ENCODE measurements at places on chromosomes 16 and 17.

- DNase-seq: no peak
Observed at GRCh38 chr17:34413443-34414119, 50.5 kb upstream of the CCL1 start.

- DNase-seq: peak; percentile 79
Observed at GRCh38 chr17:40699371-40699770, 4.2 kb downstream of the KRT24 start.

DNA sequence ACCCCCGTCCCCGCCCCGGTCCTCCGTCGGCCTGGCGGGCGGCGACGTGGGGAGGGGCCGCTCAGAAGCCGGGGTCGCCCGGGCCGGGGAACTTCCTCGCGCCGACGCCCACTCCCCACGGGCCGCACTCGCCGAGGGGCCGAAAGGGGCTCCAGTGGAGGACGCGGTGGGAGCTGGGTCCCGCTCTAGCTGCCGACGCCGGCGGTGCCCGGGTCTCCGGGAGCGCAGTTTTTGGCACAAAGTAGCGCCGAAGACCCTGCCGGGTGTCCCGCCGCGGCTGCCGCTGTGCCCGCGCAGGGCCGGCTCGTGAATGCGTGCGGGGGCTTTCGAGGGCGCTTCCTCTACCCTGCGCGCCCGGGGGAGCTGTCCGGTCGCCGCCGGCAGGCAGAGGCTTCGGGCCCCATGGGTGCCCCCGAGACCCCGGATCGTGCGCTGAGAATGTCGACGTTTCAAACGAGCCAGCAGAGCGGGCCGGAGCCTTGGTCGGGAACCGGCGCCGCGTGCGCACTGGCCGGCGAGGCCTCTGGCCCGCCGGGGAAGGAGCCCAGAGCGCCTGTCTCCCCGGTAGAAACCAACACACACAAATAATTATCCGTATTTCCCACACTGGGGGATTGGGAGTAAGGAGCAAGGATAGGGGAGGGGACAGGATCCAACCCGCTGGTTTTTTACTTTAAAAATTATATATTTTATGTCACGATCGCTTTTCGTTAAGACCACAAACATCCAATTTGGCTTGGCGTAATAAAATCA, 46.6 kb upstream of the SLC38A10 start:
- no peak for DNase-seq

- no peak for DNase-seq
Observed at GRCh38 chr16:78485917-78486257, 386.4 kb downstream of the WWOX start.

DNA sequence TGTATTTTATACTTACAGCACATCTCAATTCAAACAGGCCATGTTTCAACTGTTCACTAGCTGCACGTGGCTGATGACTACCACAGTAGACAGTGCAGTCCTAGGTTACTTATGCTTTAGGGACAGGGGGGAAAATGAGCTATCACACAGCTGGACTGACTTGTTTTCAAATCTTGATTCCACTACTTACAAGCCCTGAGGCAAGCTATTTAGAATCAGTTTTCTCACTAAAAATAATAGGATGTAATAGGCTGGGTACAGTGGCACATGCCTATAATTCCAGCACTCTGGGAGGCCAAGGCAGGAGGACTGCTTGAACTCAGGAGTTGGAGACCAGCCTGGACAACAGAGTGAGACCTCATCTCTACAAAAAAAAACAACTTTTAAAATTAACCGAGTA, 10.3 kb downstream of the GLG1 start:
- DNase-seq: no peak

DNA sequence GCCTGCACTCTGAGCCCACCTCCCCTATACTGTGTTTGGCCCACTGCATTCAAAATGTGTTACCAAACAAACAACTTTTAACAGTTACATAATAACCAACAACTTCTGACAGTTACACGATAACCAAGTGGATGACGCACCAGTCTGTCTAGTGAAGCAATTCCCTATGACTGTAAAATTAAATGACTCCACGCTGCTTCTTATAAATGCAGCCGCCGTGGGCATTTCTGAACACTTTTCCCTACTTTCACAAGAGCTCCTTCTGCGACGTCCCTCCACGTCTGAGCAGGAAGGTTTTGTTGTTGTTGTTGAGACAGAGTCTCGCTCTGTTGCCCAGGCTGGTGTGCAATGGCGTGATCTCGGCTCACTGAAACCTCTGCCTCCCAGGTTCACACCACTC, 27.6 kb downstream of the ZNF276 start:
- DNase-seq: no peak

DNA sequence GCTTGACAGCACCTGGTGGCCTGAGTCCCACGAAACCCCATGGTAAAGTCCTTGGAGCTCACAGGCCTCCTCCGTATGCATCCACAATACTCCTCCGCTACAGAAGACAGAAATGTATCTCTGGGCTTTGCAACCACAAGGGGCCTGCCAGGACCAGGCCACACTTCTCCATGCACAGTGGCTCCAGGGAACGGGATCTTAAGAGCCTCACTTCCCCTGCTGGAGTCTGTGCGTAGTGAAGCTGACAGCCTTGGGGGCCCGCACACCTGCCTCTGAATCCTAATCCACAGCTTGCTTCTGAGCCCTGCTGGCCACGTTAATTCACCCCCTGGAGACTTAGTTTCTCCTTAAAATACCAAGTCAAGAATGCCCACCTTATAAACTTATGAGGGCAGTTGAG, 125.7 kb downstream of the COPRS start:
- DNase-seq: no peak

DNA sequence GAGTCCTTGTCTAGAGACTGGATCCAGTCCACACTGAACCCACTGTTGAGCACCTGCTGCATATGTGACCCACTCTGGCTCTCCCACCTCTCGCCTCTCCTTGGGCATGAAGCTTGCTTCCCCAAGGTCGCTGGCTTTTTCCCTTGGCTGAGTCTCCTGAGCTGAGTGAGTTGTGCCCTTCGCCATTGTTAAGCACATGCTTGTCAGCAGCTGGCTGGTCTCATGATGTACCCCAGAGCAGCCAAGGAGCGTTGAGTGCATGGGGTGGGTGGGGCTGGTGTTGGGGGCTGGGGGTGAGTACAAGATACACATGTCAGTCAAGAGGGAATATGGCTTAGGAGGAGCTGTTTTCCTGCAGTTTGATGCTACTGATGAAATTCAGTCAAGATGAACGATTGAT, 165.6 kb downstream of the SNX29 start:
- DNase-seq: no peak

DNA sequence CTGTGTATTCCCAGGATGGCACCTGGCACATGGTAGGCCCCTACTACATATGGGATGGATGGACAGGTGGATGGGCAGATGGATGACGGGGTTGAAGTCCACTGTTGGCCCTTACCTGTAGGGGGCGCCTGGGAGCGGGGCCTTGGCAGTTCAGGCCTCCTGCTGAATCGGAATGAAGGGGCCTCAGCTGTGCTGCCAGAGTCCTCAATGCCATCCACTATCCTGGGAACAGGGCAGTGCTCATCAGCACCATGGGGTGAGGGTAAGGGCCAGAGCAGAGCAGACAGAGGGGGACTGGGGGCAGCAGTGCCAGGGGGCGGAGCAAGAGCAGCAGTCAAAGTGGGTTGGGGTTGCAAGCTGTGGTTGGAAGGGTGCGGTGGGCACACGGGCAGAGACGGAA, 8.3 kb upstream of the RAB5C start:
- no peak for DNase-seq

DNA sequence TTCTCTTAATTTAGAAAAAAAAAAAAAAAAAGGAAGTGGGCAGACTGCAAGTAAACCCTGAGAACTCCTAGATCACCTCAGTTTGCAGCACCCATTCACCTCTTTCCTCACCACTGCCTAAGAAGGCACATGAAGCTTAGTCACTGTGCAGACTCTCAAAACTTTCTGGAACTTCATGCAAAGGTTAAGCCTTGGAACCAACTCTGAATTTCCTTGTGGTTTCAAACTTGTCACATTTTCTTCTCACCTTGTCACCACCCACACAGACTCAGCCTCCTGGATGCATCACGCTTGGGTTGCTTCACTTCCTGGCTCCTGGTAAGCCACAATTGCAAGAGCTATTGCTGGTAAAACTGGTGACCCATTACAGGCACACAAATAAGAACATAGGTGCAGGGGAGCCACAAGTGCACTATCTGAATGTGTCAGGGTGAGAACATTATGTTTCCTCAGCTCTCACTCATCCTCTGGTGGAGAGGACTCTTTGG, 15.0 kb upstream of the CPD start:
- DNase-seq: no peak

GRCh38 chr17:55567240-55568214, 56.3 kb upstream of the SMIM36 start:
- DNase-seq: peak; percentile 88

GRCh38 chr16:12422233-12422632, 381.5 kb downstream of the CPPED1 start:
- no peak for DNase-seq

DNA sequence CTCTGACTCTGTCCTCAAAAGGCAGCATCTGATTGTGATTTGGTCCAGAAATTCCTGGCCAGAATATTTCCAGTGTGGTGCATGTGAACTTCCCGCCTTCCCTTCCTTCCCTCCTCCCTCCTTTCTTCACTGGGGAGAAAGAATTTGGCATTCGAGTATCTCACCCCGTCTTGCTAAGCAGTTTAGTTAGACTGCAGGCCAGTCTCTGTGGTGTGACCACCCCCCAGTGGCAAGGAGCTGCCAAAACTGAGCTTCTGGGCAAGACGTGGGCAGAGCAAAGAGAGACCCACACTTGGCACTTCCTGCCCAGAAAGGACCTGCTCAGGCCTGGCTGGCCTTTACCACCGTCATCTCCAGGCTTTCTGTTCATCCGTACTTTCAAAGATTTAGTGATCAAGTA, 36.4 kb downstream of the SNX20 start:
- DNase-seq: no peak

Measured in right cardiac atrium (tissue), 5 donors.